ENCODE measurements at places on chromosomes 6 and 20.

DNA sequence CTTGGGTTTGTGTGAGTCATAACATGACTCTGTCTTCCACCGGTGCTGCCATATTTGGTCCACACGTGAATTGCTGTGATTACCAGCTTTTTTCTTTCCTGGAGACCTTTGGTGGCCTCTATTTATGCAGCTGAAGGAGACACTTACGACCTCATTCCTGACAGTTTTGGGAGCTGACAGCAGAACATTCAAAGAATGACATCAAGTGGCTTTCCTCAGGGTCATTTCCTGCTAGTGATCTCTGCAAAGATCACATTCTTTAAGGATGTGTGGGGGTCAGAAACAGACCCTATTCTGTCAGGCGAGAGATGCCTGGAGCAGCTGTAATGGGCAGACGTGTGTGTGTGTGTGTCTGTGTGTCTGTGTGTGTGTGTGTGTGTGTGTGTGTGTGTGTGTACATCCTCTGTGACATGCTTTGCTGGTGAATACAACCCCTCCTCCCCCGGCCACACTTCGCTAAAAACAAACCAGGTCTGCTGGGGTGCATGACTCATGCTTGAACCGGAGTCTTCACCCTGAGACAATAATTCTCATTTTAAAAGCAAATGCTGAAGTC is 115.6 kb downstream of the TMEM170B start:
- peak; percentile 5 for DNase-seq

GRCh38 chr20:6663104-6663503 is 104.4 kb upstream of the BMP2 start:
- DNase-seq: no peak

- no peak for DNase-seq
Measured at GRCh38 chr6:131132360-131132759, 2.9 kb upstream of the AKAP7 start.

DNA sequence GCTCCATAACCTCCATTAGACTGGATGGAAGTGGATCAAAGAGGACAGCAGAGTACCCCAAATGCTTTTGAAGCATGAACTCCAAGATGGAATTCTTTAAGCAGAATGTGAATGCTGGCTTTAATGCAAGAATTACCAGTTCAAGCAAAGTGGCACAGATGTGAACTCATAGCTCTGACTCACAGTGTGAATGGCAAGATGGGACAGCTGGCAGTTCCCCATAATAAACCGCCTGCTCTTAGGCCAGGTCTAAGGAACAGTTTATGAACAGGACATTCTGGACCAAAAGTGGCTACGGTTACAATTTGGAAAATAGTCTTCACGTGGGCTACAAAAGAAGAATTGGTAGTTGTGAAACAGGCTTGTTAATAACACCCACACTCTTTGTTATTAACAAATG is 76.5 kb downstream of the SPTLC3 start:
- DNase-seq: no peak

GRCh38 chr6:168464546-168464945 is 23.6 kb downstream of the SMOC2 start:
- DNase-seq: no peak

DNA sequence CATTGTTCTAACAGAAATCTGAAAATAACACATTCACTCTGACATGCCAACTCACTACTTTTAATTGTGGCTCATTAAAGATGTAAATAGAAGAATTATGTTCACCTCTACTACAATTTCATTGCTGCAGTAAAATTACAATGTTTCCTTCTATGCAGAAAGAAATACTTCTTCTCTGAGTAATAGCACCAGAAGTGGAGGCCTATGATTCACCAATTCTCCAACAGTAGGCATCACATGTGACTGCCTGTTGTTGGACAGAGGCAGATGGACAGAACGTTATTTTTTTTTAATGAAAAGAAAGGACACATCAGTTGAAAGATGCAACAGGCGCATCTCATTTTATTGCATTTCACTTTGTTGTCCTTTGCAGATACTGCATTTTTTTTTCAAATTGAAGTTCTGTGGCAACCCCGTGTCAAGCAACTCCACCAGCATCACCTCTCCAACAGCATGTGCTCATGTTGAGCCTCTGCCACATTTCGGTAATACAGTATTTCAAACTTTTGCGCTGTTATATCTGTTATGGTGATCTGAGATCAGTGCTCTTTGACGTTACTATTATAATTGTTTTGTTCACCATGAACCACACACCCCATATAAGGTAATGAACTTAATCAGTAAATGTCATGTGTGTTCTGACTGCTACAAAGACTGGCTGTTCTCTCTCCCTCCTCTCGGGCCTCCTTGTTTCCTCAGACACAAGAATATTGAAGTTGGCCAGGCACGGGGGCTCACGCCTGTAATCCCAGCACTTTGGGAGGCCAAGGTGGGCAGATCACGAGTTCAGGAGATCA is 121.4 kb downstream of the ATXN1 start:
- DNase-seq: no peak

DNA sequence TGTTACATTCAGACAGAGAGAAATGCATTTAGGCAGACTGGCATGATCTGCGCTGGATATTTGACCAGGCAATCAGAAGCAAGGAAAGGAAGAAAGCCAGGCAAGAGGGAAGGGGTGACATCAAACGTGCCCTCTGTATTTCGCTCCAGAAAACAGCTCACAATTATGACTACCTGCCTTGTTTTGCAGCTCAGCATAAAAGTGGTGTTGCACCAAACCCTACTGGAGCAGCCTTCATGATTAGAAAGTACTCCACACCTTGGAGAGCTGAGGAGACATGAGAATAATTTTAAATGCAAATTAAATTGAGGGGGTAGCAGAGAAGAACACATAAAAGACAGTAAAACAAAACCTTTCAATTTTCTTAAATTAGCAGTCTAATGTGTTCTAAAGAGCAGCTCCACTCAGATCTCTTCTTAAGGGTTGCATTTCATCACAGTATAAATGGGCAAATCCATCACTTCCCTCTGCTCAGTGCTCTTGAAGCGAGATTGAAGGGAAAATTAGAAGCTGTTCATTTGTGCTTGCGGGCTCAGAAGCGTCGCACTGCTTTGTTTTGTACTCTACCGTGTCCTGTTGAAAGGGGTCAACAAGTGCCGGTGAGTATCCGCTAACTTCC is at the start of gene PHACTR1:
PHACTR1 (plus strand) TSS at position 470 of the 619 bp plus-strand sequence.
- DNase-seq: no peak

DNA sequence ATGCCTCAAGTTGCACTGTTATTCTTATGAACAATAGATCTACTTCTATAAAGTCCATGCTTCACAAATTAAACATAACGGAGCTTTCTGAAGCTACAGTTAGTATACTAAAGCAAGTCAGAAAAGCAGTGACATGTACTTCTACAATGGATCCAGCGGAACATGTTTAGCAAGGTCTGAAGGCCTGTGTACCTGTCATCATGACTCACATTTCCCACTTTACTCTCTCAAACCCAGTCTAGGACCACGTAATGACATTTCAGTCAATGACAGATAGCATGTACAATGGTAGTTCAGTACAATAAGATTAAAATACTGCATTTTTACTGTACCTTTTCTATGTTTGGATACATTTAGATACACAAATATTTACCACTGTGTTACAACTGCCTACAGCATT is 132.1 kb downstream of the MMS22L start:
- no peak for DNase-seq

Data from CD4-positive, alpha-beta T cell treated with Interleukin-1 beta for 1 hour (primary cell).